ENCODE measurements at places on chromosomes 3 and 15.

- DNase-seq: no peak
Observed at GRCh38 chr3:59171491-59171890, 121.7 kb upstream of the CFAP20DC start.

DNA sequence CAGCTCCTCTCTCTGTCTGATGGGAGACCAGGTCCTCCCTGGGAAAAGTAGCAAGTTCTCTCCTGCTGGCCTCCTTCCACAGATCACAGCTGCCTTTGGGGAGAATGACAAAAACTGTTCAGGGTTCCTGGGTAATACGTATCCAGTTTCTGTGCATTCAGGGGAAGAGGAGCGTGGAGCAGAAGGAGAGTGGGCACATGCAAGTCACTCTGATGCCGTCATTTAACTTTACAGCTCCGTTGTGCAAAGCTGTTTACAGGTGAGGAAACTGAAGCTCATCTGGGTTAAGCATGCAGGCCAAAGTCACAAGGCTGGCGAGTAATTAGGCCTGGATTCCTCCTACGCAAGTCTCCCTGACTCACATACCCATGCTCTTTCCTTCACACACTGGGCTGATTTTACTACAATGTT lies 7.5 kb upstream of the TM4SF1 start:
- DNase-seq: no peak

- no peak for DNase-seq
Observed at GRCh38 chr15:91824256-91824655, 29.3 kb upstream of the SLCO3A1 start.

- DNase-seq: no peak
Observed at GRCh38 chr3:133890972-133891644, 4.6 kb downstream of the RAB6B start.

Measured in fibroblast of skin of left quadriceps (primary cell).